ENCODE measurements at places on chromosomes 7 and 10.
A peak's percentile ranks its signal among the peaks of the same experiment; 100 is the strongest.

DNA sequence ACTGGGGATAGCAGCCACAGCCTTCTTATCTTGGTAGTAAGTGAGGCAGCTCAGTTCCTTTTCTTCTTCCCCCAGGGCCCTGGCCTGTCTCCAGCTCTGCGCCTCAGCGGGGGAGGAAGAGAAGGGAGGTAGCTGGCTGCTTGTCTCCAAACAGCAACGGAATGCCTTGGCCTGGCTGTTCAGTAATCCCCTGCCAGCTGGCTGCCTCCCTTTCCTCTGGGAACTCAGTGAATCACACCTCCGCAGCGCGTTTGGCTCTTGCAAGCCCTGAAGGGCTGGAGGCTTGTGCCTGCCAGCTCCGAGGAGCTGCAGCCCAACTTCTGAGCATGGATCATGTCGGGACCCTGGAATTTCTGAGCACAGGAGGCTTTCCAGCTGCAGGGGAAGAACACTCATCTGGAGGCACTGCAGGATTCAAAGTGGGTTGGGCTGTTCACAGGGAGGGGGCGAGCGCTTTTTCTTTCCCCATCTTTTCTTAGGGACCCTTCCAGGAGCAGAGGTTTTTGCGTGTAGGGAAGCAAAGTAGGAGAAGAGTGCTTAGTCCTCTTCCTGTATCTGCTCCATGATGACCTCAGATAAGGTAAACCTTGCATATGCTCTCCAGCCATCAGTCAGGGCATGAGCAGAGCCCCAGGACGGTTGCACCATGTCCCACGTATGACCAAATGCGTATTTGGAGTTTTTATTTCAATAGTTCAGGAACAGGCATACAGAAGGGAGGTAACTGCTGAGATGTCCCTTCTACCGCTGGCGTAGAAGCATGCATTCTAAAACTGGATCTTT lies 253.2 kb upstream of the INHBA start:
- DNase-seq: peak; percentile 82

DNA sequence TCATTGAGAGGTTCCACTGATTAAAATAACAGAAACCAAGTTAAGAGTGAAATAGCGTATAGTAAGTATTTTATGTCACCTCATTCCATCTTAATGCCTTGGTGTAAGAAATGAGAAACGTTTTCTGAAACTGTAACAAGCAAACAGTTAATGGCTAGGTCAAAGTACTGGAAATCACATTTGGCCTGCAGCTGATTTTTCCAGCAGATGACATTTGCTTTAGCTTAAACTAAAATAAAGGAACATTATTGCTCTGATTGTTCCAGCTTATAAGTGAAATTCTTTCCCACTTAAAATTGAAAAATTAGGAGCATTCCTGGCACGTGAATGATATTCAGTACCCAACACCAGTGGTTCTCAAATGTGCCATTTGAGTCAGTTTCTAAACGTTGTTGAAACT lies 213.6 kb upstream of the DPP6 start:
- DNase-seq: no peak

DNA sequence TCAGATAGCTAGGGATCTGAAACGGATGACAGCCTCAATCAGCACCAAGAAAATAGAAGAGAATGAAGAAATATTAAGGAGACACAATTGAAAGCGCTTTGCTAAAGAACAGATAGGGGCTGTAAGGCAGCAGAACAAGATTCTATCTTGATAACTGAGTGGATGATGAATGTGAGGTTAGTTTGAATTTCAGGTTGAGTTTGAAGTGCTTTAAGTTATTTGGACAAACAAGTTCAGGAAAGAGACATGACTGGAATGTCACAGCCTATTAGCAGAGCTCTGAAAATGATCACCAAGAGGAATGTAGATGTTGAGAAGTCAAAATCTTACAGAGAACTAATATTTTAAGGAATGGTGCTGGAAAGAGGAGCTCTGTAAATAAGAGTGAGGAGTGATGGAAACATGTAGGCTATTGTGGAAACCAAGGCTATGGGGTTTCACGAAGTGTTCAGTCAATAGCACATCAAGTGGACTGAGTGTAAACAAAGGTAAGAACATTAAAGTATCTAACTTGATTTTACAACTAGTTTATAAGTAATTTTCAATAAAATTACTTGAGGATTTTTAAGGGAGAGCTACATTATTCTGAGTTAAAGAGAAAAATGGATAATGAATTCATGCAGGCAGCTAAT lies 61.6 kb downstream of the MEST start:
- DNase-seq: no peak

GRCh38 chr10:1198453-1199344 lies 142.5 kb downstream of the WDR37 start:
- DNase-seq: no peak

DNA sequence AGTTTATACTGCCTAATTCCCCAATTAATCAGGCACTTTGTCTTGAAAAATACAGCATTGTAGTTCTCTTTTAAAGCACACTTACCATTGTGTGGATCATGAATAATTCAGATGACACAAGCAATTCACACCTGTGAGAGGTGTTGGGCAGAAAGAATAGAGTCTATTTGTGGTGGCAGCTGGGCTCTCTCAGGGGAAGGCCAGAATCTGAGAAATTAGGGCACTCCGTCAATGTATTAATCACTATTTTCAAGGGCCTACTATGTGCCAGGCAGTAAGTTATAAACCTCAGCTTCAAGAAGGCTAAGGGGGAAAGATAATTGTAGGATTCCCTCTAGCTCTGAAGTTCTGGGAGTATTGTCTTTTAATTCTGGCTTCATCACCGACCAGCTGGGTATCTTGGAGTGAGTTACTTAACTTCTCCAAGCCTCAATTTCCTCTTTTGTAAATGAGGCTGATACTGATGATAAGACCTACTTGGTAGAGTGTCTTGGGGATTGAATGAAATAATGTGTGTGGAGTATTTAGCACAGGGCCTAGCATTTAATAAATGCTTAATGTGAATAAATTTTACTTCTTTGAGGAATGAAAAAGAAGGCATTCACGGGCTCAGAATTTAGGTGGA lies 2.5 kb downstream of the CHN2 start:
- DNase-seq: no peak

- DNase-seq: no peak
Observed at GRCh38 chr7:113217314-113217713, 99.0 kb upstream of the SMIM30 start.

Data from epithelial cell of prostate (primary cell).